ENCODE measurements at places on chromosomes 7 and 10.

- no peak for DNase-seq
These were observed 2.8 kb downstream of the COPS6 start for GRCh38 chr7:100091411-100092181.

GRCh38 chr7:22549667-22550513 is 49.9 kb upstream of the STEAP1B start:
- DNase-seq = no peak

GRCh38 chr7:135599471-135599870 is 41.8 kb downstream of the NUP205 start:
- DNase-seq = no peak

GRCh38 chr10:5470062-5470751 is 29.2 kb downstream of the CALML5 start:
- no peak for DNase-seq

GRCh38 chr10:63720072-63720537 is 198.9 kb downstream of the REEP3 start:
- DNase-seq = peak; percentile 24

- DNase-seq = no peak
These were observed 10.8 kb upstream of the OR6V1 start for GRCh38 chr7:143041346-143041745.

GRCh38 chr10:118738406-118738805 is 16.4 kb downstream of the CACUL1 start:
- DNase-seq = no peak

GRCh38 chr10:29784175-29784773 is 149.5 kb upstream of the SVIL start:
- DNase-seq = peak; percentile 89

- DNase-seq = no peak
These were observed 1.4 kb upstream of the DRGX start for GRCh38 chr10:49397036-49397999.

Data from retinal pigment epithelial cell (primary cell).